PC-9 (cell line): ENCODE measurements at places on chromosomes 2 and 18. TPM values are rescaled to one million over a fixed set of nuclear protein-coding genes. Genes with fewer than 3 reads are reported as not detected.

- H3K27ac ChIP-seq = no peak overlapping the region
- no peaks in the 10 kb centered on the region for H3K27me3 ChIP-seq
- no peaks in the 10 kb centered on the region for H3K36me3 ChIP-seq
- H3K4me1 ChIP-seq = no peaks in the 10 kb centered on the region
- no peak overlapping the region for H3K4me3 ChIP-seq
Measured at GRCh38 chr2:160924936-160925353, 235.3 kb upstream of the TANK start.

The ACADL gene
- 0.20 and 0.24 TPM in 2 replicates for total RNA-seq

DNA sequence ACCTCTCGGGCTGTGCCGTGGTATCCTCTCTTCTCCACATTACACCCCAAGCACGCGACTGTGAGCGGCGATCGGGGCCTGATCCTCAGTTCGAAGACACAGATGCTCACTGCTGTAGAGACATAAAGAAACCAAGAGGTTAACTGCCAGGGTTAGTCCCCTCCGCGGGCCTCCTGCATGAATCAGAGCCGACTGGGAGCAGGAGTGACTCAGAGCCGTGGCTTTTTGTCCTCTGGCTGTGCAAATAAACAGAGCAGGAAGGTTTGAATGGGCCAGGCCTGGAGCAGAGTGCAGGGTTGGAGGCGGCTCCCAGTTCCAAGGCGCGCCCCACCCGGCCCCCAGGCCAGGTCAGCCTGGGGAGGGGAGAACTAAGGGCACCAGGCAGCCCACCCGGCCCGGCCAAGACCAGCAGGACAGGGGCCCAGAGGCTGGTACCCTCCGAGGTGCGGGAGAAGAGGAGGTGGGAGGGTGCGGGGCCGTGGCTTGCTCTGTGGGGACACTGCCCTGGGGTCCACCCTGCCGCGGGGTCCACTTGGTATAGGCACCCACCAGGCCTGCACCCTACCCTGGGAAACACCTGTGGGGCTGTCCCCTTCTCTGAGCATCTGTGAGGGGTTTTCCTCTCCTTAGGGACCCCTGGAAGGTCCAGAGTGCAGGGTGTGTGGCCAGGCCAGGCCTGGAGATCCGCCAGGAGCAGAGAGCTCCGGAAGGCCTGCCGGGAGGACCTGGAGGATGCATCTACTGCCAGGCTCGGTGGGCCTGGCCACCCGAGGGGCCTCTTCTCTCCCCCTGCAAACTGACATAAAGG lies 16.5 kb downstream of the TWIST2 start:
- no peaks in the 10 kb centered on the region; the same call in 1 of the 2 replicates for H3K27me3 ChIP-seq
- H3K4me3 ChIP-seq = peak overlapping the region; percentile 29; the same call in 1 of the 2 replicates
- H3K36me3 ChIP-seq = no peaks in the 10 kb centered on the region
- H3K4me1 ChIP-seq = peaks cover 22% of the 10 kb centered on the region

DNA sequence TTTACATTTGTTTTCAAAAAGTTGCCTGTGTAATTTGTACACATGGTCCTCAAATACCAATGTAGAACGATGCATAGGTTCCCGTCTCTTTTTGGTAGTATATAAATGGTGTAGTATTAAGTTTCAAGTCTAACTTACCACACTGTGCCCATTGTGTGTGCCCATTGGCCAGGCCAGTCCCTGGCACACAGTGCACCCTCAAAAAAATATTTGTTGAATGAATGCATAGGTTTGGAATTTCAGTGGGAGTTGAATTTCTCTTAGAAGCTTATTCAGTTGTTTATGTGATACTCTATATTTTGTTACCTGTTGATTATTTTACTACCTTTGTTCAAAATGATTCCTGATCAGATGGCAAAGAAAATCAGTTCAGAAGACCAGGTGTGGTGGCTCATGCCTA lies 30.1 kb downstream of the IDH1 start:
- H3K27me3 ChIP-seq = no peaks in the 10 kb centered on the region
- no peak overlapping the region for H3K4me3 ChIP-seq

The ASB18 gene
- total RNA-seq = 0.46 TPM in 1 of 2 replicates, not detected in the other
